ENCODE measurements at places on chromosomes 2 and 18.
A peak's percentile ranks its signal among the peaks of the same experiment; 100 is the strongest.

DNA sequence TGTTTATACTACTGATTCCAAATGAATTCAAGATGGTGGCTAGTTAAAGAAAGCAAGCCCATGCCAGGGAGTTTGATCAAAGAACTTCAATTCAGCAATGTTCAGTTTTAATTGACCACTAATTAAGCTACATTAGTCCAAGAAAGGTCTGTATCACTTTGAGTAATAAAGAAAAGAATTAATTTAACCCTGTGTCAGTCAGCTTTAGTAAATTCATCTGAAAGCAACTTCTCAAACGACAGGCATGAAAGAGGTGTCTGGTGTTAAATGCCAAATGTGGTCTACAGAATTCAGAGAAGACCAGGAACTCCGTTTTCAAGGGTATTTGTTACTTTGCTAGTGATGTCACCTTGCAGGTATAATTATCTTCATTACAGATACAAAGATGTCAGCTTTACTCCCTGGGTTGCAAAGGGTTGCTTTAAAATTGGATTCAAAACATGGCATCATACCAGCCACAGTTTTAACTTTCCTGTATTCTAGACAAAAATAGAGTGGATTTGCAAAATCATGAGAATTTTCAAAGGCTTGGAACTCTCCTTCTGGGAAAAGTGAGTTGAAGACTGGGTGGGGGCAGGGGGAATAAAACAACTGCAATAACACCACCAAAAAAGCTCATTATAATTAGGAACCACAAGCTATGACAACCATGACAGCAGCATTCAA lies 281.5 kb downstream of the TCF4 start:
- DNase-seq: no peak

DNA sequence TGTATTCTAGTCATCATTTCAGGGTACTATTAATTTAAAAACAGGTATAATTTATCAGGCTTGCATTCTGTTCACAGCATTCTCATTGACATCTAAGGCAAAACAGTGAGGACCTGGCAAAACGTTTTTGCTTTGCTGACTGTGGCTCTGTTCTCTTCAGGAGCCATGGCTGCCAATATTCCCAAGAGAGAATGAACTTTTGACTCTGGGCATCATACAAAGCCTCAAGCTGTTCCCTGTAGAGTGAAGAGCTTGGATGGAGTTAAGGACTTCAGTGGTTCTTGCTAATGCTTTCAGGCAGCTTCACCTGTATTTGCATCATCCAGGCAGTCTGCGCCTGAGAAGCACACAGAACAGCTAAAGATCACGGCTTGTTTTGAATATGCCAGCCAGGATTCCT lies 65.9 kb upstream of the CAVIN2 start:
- no peak for DNase-seq

DNA sequence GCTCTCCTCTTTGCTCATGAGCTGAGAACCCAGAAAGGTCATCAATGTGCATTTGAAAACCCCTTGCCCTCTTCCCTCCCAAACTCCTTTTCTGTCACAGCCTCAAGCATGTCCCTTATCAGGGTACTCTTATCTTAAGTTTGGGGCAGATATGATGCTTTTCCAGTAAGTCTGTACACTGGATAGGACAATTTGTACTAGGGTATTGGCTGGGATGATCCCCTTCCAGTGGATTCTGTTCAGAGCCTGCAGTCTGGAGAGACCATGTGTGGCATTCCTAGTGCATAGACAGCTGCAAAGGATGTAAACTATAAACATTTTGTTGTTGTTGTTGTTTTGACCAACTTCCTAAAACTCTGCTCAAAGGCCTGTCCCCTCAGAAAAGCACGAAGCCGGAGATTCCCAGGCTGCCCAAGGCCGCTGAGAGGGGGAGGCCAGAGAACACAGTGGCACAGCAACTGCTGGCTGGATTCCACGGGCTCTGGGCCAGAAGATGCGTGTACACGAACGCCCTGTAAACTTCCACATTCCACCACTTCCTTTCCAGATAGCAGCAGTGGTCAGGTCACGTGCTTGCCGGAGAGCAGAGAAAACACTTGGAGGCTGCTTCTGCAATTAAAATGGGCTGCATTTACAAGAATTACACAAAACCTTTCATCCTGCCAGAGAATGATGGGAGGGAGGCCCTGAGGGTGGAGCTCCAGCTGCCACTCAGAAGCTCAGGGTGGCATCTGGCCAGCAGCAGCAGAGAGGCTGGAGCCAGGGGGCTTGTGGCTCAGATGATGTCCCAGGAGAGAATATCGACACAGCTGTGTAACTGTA lies 42.1 kb downstream of the BMP10 start:
- DNase-seq: peak; percentile 77

- no peak for DNase-seq
Observed at GRCh38 chr18:8424917-8425725, 184.1 kb upstream of the RAB12 start.

GRCh38 chr2:39306626-39307025 lies 62.9 kb upstream of the CDKL4 start:
- DNase-seq: no peak

- no peak for DNase-seq
Observed at GRCh38 chr2:128414351-128414750, 95.7 kb upstream of the HS6ST1 start.

DNA sequence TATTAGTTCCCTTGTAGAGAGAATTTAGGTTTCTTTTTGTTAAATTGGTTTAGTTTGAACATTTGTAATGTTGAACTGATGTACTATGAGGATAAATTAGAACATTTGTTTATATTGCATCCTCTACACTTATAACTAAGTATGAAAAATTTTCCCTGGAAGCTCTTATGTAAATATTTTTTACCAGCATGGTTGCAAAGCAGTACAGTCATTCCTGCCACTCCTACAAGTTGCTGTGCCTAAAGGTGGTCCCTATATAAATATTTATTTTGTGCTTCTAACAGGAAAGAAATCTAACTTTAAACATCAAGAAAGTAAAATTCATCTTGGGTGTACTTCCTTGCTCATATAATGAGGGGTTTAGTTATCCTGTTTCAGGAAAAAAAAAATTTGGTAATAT lies 14.2 kb downstream of the TWSG1 start:
- no peak for DNase-seq

- no peak for DNase-seq
Observed at GRCh38 chr2:28941008-28941407, 40.1 kb upstream of the TOGARAM2 start.

- DNase-seq: no peak
Observed at GRCh38 chr2:108409768-108410167, 32.0 kb downstream of the SULT1C4 start.

DNA sequence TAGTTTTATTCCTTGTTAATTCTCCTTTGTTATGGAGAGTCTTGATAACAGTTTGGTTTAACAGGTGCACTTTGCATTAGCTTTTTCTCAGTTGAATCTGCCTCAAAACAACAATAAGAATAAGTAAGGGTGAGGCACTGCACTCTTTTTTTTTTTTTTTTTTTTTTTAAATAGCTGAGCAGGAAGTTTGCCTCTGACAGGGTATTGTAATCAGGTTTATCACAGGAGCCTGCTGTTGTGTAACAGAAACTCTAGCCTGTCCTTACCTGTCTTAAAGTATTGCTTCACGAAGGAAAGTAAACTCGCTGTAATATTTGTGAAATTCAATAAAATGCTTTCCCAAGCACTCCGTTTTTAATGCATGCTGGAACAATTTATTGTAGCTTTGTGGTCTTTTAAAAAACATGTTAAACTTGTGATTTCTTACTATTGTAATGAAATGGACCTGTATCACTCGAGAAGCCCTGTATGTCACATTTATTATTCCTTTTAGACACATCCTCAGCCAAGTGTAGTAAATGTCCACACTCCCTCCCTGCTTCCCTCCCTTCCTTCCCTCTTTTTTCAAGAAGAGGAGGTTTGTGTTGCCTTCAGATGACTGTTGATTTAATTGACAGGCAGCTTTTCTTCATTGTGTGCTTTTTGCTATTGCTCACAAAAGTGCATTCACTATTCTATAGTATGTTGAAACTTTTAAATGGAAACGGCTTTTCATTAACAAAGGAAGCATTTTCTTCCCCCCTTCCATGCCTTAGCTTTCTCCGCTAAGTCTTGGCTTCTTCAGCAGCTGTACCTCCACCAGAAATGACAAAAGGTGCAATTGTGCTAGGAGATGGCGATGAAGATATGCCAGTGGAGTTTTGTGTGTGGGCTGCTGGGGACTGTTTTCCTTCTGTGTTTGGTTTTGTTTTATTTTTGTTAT lies 52.7 kb downstream of the TAF1B start:
- DNase-seq: no peak

DNA sequence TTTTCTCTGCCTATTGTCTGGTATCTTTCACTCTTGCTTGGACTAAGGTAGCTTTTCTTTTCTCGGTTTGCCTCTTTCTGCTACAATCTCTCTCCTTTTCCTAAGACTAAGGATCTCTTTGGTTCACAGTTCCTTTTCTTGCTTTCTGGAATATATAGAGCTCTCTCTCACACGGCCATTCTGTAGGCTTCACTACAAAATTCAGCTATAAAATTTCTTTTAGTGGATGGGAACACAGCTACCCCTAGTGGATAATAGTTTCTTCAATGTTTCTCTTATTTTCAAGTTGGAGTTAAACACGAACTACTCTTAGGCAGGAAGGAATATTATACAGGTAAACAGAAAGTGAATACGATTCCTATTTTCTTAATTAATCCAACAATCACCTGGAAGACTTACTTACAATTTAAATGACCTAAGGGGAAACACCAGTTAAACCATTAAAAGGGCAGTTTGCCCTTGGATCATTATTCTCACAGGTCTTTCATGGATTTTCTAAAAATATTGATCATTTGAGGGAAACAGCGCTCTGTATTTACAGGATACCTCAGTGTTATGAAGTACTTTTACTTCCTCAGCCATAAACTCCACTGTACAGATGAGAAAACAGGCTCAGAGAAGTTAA lies 140.5 kb downstream of the LRP2 start:
- DNase-seq: no peak

DNA sequence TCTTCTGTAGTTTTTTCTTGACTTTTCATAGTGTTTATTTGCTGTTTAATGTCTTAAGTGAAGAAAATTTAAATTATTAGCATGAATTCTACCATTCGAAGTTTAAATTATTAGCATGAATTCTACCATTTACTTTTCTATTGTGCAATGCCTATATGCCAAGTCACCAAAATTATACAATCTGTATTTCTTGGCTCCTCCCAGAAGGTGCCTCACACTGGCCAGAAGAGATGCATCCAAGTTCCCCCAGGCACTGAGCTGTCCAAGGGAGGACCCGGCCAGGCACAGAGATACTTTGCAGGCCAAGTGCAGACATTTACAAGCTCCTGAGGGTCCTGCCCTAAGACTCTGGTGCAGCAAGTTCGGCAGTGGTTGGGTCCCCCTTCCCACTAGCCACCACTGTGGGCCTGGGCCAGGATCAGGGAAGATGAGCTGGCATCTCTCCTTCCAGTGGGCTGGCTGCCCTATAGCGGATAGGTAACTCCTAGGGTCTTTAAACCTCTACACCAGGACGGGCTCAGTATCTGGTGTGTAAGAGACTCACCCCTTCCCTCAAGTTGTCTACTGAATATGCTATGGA lies 31.3 kb downstream of the TMEM247 start:
- no peak for DNase-seq

GRCh38 chr2:130896813-130897212 lies 60.1 kb downstream of the ARHGEF4 start:
- no peak for DNase-seq

DNA sequence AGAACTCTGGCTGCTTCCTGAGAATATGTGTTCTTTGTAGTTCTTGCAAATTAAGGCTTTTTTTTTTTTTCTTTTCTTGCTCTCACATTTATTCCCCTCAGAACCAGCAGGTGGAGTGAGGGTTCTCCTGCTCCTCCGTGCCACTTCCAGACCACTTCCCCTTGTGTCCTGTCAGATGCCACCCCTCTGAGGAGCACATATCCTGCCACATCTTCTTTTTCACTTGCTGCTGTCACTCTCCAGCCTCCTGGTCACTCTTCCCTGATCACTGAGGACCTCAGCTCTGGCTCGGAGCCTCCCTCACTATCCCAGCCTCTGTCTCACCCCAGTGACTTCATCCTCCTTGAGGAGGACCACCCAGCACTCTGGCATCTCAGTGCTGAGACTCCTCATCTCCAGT lies 100.5 kb downstream of the TACR1 start:
- no peak for DNase-seq

DNA sequence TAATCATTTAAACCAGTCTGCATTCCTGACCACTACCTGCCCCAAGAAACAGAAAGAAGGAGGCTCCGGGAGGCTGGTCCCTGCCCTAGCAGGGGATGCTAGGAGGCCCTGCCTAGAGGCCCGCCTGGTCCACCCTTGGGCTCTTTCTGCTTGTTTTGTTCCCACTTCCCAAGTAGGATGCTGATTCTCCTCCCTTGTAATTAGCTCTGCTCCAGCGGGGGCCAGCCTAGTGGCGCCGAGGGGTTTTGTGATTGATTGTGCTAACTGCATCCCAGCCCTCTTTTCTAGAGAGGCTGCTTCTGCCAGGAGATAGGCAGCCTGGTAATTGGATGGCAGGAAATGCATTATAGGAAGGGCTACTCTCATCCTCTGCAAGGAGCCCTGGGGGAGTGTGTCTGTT lies 220.0 kb downstream of the LOXHD1 start:
- DNase-seq: no peak

All from CD4-positive, alpha-beta T cell treated with Interleukin-1 beta for 1 hour (primary cell).